ENCODE measurements at places on chromosomes 5 and 9. TPM values are rescaled to one million over a fixed set of nuclear protein-coding genes. Genes with fewer than 3 reads are reported as not detected.

DNA sequence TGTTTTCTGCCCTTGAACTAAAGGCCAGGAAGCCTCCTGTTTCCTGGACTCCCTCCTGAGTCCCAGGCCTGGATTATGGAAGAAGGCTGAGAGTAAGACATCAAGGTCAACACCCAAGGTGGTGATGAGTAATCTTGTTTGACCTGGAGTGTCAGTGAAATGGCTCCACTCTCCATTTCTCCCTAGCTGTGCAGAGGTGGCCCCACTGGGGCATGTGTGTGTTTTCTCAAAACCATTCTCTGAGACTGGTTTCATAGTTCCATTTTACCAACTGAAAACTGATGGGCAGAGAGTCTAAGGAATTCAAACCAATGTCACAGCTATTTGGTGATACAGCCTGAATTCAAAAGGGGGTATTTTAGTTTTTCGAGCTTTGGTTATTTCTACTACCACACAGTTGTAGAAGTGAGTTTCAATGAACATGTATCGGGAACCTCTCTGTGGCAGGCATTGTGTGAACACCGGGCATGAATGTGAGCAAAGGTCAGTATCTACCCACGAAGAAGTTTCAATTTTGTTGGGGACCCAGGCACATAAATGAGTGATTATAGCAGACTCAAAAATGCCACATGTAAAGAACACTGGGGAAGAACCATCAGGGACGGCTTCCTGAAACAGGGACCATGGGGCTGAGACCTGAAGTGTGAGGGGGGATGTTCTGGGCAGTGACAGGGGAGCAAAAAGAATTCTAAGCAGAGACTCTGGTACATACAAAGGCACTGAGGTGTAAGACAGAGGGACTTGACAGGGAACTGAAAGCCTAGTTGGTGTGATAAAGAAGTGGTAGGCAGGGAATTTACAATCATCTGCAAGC is 269.6 kb upstream of the KLF4 start:
- no peaks in the 10 kb centered on the region for H3K36me3 ChIP-seq
- no peak overlapping the region for H3K27ac ChIP-seq
- no peaks in the 10 kb centered on the region for H3K27me3 ChIP-seq

The AFAP1L1 gene
- not detected for total RNA-seq

GRCh38 chr9:38178237-38178636 is 109.2 kb upstream of the SHB start:
- no peaks in the 10 kb centered on the region for H3K27me3 ChIP-seq
- H3K4me3 ChIP-seq = no peak overlapping the region
- H3K36me3 ChIP-seq = no peaks in the 10 kb centered on the region
- H3K4me1 ChIP-seq = no peaks in the 10 kb centered on the region
- no peak for DNase-seq

DNA sequence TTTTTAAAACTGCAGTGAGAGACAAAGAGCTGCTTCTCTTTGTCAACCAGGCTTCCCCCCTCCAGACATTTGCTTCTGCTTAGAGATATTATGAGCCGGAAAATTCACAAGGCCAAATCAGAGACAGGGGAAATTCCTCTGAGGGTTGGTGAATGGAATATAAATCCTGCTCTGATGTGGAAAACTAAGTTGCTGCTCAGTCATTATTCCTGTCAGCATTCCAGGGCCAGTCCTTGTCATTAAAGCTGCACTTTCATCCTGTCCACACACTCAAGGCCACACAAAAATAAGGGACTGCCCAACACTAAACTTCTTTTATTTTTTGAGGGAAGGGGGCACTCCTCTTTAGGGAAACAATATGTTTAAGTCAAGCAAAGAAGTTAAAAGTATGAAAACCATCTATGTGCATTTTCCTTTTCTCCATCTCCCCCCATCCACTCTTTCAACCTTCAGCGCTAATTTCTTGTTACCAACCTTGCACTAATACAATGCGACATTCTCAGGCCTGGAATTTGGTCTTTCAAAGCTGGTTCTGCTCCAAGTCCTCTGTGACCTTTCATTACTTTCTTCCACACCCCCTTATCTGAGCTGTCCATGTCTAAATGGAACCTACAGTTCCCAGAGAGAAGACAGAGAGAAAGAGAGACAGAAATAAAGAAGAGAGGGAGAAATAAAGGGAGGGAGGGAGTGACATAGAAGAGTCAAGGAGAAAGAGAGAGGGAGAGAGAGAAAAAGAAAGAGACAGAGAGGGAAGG is 118.9 kb upstream of the S1PR3 start:
- H3K27ac ChIP-seq = no peak overlapping the region
- H3K4me3 ChIP-seq = no peak overlapping the region
- H3K4me1 ChIP-seq = no peaks in the 10 kb centered on the region

DNA sequence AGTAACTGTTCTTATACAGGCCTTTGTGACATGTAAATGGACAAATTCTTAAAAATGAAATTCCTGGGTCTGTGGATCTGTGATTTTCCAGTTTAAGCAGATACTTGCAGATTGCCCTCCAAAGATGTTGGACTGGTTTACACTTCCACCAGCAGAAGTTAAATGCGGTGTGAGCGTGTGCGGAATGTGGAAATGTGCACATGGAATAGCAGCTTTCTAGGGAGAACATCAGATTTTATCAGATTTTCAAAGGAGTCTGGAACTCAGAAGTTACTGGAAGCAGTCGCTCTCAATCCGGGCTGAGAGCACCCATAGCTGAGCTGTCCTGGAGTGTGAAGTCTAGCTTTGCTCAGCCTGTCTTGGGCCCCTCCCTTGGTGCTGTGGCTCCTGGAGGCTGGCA is 97.4 kb downstream of the PPARGC1B start:
- H3K27me3 ChIP-seq = no peaks in the 10 kb centered on the region
- no peak overlapping the region for H3K4me3 ChIP-seq
- no peaks in the 10 kb centered on the region for H3K36me3 ChIP-seq
- DNase-seq = no peak
- no peaks in the 10 kb centered on the region for H3K4me1 ChIP-seq

GRCh38 chr5:146448783-146449519 is 1.8 kb downstream of the TCERG1 start:
- H3K4me1 ChIP-seq = peaks cover 49% of the 10 kb centered on the region
- H3K27ac ChIP-seq = no peak overlapping the region
- H3K36me3 ChIP-seq = no peaks in the 10 kb centered on the region
- H3K27me3 ChIP-seq = no peaks in the 10 kb centered on the region

DNA sequence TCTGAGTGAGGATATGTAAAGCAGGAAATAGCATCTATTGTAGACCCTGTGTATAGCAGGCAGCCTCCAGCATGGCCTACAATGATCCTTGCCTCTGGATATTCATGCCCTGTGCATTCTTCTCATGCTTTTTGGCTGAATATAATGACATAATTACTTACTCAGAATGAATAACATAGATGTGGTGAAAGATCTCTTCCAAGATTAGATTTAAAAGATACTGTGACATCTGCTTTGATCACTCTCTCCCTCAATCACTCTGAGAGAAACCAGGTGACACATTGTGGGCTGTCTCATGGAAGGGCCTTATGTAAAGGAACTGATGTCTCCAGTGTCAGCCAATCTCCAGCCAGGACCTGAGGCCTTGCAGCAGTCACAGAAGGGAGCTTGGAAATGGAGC is 376.7 kb downstream of the DNAH5 start:
- H3K4me1 ChIP-seq = no peaks in the 10 kb centered on the region
- no peaks in the 10 kb centered on the region for H3K27me3 ChIP-seq
- no peak for DNase-seq
- no peak overlapping the region for H3K4me3 ChIP-seq
- H3K36me3 ChIP-seq = no peaks in the 10 kb centered on the region
- H3K27ac ChIP-seq = no peak overlapping the region

GRCh38 chr9:90423661-90424193 is 218.9 kb downstream of the DIRAS2 start:
- H3K36me3 ChIP-seq = no peaks in the 10 kb centered on the region
- no peaks in the 10 kb centered on the region for H3K4me1 ChIP-seq
- H3K27me3 ChIP-seq = no peaks in the 10 kb centered on the region
- DNase-seq = no peak

The NMUR2 gene
- not detected for total RNA-seq
